Nephron progenitor cell (in vitro differentiated cells): ENCODE measurements at places on chromosomes 7 and 10.
A peak's percentile ranks its signal among the peaks of the same experiment; 100 is the strongest.

DNA sequence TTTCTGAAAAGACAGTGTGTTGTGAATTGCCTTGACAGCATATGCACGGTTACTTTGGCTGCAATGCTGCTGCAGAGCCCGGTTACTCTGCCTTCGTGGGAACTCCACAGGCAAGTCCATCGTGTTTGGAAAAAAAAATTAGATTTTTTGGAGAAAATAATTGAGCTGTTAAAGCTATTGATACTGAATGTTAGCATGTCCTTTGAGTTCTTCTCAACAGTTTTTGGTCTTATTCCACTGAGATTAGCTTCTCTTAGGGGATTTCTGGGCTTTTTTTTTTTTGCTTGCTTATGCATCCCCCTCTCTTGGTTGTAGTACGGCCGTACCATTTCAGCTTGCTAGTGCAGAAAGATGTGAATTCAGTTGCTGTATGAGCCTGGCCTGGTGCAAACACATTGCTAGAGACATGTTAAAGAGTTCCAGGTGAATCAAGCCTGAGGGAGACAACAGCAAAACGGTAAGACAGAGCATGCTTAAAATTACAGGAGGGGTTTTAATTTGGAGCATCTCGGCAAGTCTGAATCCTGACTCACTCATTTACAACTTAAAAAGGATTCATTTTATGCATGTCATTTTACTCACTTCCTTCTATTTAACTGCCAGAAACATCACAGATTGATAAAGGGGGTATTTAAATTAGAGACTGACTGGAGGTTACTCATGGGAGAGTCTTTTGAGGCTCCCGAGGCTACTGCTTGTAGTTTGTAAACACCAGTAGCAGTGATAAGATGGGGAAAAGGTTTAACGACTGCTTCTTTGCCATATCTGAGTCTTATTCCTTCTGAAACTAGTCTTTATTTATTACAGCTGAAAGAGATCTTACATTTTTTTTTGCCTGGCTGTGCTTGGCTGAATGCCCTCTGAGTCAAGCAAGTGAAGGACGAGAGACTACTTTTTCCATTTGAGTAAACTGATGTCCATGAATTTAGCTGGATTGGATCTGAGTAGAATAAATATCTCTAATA is 113.7 kb downstream of the CDK14 start:
- no peak for DNase-seq

GRCh38 chr10:93436591-93437085 is 45.5 kb downstream of the MYOF start:
- no peak for DNase-seq

DNA sequence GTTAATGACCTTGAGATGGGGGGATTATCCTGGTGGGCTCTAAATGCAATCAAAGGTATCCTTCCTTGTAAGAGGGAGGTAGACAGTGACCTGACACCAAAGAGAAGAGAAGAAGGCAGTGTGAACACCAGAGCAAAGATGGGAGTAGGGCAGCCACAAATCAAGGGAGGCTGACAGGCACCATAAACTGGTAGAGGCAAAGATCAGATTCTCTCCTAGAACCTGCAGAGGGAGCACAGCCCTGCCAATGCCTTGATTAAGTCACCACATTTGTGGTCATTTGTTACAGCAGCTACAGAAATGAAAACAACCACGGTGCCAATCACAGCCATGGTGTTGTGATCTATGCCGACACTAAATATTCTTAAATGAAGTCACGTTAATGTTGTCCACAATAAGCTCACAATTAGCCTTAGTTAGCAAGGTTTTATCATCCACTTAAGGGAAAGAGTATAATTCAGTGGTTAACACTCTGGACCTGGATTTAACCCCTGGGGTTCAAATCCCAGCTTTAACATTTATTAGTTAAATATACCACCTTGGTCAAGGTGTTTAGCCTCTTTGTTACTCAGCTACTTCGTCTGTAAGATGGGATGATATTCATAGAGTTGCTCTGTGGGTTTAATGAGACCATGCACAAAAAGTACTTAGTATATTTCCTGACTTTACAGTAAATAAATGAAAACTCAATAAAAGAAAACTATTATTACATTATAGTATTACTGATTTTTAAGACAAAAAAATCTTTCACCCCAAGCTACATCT is 70.8 kb downstream of the SGMS1 start:
- DNase-seq: peak; percentile 65

DNA sequence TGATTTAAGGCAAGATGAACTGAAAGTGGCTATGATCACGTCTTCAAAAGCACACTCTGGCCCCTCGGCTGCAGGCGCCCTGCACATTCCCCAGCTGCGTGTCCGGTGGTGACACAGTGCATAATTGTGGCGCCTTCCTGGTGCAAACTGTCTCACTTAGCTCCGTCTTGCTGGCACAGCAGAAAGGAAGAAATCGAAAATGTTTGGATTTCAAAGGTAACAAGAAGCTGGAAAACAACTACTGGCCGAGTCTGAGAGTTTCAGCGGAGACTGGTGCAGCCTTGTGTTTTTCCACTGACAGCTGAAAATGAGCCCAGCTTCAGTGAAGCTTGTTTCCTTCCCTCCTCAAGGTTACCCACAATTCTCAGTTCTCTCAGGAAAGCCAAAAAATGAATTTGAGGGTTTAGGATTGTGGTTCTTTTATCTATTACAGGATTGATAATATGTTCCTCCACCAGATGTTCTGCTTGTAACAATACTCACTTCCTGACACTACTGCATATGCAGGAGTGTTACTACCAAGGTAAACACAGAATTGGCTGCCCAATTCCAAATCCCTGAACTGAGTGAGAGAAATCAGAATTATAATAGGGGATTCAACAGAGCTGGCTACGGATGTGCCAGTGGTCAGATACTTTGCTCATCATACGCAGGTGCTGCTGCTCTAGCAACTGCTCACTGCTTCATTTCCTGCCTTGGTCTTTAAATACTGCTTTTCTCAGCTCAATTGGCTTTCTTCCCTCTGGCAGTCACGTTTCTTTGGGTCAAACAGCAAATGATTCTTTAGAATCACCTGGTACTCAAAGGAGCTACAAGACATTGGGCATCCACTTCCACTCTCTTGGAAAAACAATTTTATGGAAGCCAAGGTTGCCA is 63.7 kb downstream of the TRUB1 start:
- DNase-seq: no peak

GRCh38 chr10:24891823-24892222 is 60.6 kb downstream of the PRTFDC1 start:
- DNase-seq: no peak

GRCh38 chr7:155380976-155381851 is 76.7 kb upstream of the EN2 start:
- no peak for DNase-seq

DNA sequence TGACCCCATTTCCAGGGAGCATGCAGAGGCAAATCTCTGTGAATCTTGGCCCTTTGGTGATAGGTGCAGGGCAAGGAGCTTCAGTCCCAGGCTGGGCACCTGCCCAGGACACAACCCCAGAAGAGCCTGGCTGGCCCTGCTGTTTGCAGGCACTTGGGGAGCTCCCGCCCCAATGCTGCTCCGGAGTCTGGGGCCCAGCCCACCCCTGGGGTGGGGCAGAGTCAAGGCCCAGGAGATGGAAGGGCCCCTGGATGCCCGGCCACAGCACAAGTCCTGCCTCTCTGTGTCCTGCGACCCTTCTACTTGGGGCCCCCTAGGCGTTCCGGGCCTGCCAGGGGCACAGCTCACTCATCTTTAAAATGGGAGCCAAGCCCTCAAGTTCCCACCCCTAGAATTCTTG is 24.7 kb downstream of the PDGFA start:
- DNase-seq: no peak

DNA sequence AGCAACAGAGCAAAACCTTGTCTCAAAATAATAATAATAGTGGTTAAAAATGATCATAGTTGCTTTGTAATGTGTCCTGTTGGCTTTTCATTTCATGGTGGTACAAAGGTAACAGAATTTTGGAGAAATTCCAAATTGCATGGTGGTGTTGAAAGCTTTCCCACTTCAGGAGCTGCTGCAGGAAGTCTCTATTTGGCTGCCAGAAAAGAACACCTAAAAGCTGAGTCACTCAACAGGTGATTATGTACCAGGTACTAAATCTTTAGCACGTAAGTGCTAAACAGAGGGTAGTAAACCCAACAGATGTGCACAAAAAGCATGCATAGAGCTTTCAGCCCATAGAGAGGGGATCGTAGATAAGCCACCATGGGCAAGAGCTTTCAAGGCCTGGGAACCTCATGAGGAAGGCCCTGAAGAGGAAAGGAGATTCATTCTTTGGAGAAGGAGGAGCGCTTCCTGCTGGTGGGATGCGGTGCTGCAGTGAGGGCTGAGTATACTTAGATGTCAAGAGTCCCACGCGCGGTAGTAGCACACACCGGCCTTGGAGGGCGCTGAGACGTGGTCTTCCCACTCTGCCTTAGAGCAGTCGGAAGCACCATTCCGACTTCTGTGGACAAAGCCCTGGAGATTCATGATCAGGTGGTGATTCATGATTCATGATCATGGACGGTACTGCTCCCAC is 118.7 kb downstream of the RALA start:
- DNase-seq: peak; percentile 46
